HEK293T (cell line): ENCODE measurements at places on chromosomes 3 and 15.

DNA sequence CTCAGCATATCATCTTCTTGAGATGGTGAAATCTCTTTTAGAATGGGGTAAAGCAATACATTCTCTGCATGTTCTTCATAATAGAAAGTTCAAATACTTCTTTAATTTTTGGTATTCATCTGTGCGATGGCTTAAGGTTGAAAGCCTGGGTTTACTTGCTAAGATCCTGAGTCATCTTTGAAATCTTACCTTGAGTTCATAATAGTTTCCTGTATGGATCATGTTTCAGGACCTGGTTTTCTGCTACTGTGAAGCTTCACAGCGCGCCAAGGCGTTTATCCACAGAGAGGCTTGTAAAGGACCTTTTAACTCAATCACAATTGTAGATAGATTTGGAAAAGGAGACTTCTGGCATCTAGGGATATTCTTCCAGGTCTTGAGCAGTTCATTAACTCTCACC, 39.0 kb downstream of the MED12L start:
- no peak for DNase-seq

GRCh38 chr3:179401561-179401960, 49.7 kb downstream of the GNB4 start:
- no peak for DNase-seq

- no peak for DNase-seq
These were observed 14.4 kb downstream of the RTP1 start for GRCh38 chr3:187211532-187212195.

- peak; percentile 39 for DNase-seq
These were observed 901 bp upstream of the MANF start for GRCh38 chr3:51384055-51384725.

- no peak for DNase-seq
These were observed 40.5 kb downstream of the TRAT1 start for GRCh38 chr3:108862865-108863798.
